Placental epithelial cell (primary cell): ENCODE measurements at places on chromosomes 12 and 14. TPM values are rescaled to one million over a fixed set of nuclear protein-coding genes. Genes with fewer than 3 reads are reported as not detected.

Gene IL23A
- 0.22 TPM in 1 of 2 replicates, not detected in the other for total RNA-seq

Gene ARL6IP4
- 131 and 172 TPM in 2 replicates for total RNA-seq

Gene PRB2
- not detected in 2 replicates for total RNA-seq

Gene ABCC9
- total RNA-seq, result under 0.01 and 0.11 TPM in 2 replicates

Gene TSPAN9
- 8.6 and 13.0 TPM in 2 replicates for total RNA-seq

Gene CACNA1C
- 2.2 and 3.1 TPM in 2 replicates for total RNA-seq

Gene RD3L
- not detected in 2 replicates for total RNA-seq

Gene BICDL1
- total RNA-seq, result 3.1 and 6.5 TPM in 2 replicates

Gene SMCO2
- total RNA-seq, result 0.39 TPM in 1 of 2 replicates, not detected in the other
